ENCODE measurements at places on chromosomes 2 and 18.

GRCh38 chr2:34660741-34661140 is 1061.6 kb upstream of the FAM98A start:
- no peak for DNase-seq

GRCh38 chr18:2572171-2572569 is 813 bp downstream of the NDC80 start:
- no peak for DNase-seq

DNA sequence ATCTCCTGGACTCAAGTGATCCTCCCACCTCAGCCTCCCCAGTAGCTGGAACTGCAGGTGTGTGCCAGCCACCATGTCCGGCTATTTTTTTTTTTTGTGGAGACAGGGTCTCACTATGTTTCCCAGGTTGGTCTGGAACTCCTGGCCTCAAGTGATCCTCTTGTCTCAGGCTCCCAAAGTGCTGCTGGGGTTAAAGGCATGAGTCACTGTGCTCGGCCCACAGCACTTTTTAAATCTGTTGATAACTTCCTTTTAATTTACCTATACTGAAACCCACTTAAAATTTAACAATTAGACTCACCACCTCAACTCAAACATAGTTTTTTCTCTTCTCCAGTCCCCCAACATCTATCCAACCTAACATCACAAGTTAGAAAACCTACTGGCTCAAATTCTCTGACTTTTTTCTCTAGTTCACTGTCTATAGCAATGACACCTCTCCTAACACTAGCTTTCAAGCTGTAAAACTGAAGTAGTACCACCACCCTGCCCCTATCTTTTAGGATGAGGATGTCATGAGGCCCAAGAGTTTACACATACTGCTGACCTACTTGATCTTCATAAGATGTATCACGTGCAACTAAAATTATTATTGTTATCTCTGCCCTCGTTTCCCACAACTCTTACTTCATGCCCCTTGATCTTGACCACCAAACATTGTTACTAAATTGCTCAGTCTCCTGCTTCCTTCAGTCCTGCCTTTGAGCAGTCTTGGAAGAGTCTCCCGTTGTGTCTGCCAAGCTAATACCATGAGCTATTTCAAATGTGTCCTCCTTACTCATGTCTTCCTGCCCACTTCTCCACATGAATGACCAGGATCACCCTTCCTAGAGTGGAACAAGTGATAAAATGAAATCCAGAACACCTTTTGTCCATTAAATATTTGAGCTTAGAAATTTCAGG is 142.3 kb upstream of the ZFP36L2 start:
- no peak for DNase-seq

- no peak for DNase-seq
Measured at GRCh38 chr2:230496891-230497290, 80.9 kb downstream of the SP100 start.

GRCh38 chr2:173397539-173397938 is 42.9 kb downstream of the CDCA7 start:
- DNase-seq: no peak

DNA sequence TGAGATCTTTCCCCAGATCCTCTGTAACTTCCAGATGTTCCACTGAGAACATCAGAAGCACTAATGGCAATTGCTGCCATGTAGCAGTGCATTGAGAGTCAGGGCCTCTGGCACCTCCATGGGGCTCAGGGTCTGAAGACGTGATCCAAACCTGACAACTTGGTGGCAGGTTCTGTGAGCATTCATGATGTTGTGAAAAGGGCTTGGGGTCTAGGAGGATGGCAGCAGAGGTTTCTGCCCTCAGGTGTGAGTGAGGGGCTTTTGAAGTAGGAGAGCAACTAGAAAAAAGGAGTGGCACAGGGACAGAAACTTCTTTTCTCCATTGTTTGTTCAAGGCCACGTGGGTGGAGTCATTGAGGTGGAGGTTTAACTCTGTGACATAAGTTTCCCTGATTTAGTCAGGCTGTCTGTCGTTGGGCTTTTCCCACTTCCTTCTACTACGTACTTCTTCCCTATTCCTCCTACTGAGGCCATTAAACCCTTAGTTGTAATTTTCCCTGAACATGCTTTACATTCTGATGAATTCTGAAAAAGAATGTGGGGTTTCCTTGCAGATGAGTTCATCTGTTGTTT is 13.1 kb downstream of the CFLAR start:
- DNase-seq: no peak

GRCh38 chr2:45982096-45982495 is 315.1 kb upstream of the EPAS1 start:
- DNase-seq: no peak

- no peak for DNase-seq
Measured at GRCh38 chr2:221969830-221970144, 329.0 kb downstream of the PAX3 start.

DNA sequence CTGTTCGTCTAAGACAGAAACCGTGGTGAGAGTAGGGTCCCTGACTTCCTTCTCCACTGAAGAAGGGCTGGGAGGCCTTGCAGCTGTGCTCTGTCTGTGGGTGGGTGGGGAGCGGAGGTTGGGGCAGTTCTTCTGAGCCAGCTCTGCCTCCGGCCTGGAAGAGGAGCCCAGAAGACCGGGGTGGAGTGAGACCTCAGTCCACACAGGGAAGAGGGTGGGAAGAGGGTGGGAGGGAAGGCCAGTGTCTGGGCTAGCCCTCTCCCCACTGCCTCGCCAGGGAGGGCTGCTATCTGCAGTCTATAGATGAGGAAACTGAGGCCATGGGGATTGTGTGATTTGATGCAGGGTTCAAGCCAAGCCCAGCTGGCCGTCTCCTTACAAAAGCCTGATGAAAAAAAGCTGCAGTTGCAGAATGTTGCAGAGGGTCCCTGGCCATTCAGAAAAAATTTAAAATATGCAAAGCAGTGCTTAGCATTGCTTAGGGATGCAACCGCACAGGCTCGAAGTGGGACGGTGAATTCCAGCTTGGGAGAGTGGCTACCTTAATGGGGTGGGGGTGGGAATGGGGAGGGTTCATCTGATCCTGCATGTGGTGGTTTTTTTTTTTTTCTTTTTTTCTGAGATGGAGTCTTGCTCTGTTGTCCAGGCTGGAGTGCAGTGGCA is 181.6 kb upstream of the HS6ST1 start:
- DNase-seq: no peak

DNA sequence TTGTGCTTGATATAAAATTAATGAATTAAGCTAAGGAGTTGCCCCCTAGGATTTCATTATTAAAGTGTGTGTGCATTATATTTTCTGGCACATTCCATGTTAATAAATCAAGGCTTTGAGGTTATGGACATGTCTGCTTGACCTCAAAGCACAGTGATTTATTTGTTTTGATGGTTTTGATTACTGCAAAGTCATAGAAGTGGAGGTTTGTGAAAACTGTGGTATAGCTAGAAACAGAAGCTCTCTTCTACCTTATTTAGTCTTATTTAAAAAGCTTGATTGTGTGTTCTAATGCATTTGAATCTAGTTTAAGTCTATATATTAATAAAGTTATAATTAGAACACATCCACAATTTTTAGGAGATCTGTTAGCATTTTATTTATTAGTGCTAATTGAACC is 32.2 kb downstream of the DOK6 start:
- no peak for DNase-seq

DNA sequence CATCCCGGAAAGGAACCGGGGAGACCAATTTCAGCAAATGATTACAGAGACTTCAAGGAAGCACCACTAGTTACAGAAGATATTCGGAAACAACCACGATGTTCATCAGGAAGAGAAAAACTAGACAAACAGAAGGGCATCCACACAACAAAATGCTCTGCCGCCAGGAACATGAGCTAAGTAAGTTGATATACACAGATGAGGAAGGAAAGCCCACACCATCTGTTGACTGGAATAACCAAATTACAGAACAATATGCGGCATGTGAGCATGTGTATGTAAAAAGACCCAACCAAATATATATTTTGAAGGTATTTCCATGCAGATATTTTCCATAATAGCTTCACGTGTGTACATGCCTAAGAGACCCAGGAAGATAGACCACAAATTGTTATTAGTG is 47.0 kb downstream of the ACKR3 start:
- DNase-seq: no peak

GRCh38 chr2:47641366-47641765 is 141.6 kb upstream of the MSH6 start:
- DNase-seq: no peak

- no peak for DNase-seq
Measured at GRCh38 chr2:100527440-100528015, 35.3 kb upstream of the PDCL3 start.

- no peak for DNase-seq
Measured at GRCh38 chr2:28185891-28186290, 206.8 kb upstream of the FOSL2 start.

DNA sequence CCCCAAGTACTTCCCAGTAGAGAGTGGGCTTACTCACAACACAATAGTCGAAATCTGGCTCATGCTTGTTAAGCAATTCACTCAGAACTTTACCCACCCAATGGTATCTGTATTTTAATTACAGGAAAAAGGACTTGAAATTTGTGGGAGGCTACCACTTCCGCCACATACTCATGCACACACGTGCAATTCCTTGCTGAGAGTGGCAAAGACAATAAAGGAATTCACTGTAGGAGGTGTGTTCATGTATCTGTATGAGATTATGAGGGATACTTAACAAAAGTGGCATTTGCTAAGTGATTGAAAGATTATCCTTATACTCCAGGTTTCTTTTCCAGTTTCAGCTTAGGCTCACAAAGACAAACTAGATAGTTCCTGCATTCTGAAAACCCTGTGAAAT is 14.9 kb upstream of the LYPD6 start:
- DNase-seq: no peak

DNA sequence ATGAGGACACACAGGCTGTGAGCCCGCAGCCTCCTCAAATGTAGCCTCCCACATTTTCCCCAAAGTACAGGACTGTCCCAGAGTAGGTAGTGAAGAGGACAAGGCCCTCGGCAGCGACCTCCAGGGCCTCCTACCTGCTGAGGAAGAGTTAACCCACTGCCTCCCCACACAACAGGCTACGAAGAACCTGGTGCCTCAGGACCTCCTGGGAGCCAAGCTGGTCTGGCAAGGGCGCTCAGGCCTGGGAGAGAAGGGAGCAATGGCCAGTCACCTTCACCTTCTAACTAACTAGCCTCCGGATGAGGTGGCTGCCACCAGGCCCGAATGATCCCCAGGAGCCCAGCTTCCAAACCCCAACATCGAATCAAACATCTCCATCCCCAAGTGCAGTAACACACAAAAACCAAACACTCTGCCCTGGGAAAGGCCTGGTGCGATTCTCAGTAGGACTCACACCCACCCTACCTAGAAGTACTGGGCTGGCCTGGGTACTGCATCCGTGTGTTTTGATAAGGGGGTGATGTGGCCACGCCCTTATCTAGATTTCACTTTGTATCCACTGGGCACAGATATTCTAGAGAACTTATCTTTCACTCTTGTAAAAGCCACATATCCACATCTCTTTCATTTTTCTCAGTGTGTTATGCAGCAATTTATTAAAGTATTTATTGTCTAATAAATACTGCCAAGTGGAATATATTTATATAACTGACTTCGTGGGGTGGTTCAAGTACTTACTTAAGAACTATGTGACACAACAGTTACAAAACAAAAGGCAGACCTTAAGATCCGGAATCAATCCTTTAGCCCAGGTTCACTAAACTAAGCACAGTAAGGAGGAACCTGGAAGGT is 9.7 kb downstream of the ERFE start:
- no peak for DNase-seq

DNA sequence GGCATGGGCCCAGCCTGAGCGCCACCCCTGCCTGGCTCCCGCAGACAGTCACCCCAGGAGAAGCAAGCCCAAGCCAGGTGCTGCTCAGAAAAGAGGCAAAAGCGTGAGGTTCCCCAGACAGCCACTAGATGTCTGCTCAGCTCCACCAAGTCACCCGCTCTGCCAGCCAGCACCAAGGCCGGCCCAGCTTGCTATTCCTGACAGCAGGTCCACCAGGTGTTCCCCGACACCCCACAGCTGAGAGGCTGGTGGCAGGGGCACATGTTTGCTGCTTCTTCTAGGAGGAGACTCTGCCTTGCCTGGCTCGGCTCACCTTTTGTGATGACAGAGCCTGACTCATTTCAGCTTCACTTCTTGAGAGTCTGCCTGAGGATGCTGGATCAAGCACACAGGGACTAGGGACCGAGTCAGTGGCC is 206.7 kb downstream of the MGAT5 start:
- DNase-seq: no peak

GRCh38 chr2:83594241-83595120 is 864.6 kb downstream of the SUCLG1 start:
- DNase-seq: no peak

DNA sequence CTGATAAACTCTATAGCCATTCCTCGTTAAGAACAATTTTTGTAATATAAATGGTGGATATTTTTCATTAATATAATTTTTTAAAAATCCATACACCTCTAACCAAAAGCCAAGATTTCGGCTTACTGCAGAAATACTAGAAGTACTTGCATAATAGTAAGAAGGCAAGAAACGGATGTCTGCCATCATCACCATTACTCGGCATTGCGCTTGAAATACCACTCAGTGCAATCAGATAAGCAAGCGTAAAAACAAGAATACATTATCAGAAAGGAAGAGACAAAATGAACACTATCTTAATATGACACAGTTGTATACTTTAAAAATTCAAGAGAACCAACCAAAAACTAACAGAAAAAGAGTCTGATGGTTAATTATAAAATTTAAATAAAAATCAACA is 15.2 kb upstream of the BOLA3 start:
- no peak for DNase-seq

GRCh38 chr2:24832073-24832461 is 38.8 kb downstream of the CENPO start:
- DNase-seq: no peak

DNA sequence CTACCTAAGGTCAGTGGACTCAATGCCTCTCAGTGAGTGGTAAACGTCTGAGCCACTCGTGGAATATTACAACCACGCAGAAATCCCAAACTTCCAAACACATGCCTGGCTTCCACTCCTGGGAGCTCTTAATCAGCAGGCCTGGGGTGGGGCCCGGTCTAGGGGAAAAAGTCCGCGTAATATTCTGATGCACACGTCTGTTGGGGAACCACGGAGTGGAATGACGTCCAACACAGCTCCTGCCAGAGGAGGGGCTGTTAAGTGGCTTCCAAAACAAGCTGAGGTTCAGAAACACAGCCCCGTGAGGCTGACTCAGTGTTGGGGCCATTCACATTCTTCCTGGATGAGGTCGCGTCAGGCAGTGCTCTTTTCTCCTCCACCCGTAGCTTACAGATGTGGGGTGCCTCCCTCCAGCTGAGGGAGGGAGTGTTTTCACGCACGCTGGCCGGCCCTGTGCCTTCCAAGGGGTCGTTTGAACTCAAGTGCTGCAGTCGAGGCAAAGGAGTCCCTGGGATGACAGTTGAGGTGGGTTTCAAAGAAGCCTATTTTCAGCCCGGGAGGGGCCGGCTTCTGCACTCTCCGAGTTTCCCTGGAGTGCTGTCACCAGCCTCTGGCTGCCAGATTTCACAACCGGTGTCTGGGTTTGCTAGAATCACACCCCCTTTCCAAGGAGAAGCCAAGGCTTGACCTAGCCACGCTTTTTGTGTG is 73.1 kb downstream of the ACKR3 start:
- no peak for DNase-seq

Data from activated naive CD4-positive, alpha-beta T cell (primary cell).